NCI-H187 (cell line): ENCODE measurements at places on chromosomes 6 and 20.

DNA sequence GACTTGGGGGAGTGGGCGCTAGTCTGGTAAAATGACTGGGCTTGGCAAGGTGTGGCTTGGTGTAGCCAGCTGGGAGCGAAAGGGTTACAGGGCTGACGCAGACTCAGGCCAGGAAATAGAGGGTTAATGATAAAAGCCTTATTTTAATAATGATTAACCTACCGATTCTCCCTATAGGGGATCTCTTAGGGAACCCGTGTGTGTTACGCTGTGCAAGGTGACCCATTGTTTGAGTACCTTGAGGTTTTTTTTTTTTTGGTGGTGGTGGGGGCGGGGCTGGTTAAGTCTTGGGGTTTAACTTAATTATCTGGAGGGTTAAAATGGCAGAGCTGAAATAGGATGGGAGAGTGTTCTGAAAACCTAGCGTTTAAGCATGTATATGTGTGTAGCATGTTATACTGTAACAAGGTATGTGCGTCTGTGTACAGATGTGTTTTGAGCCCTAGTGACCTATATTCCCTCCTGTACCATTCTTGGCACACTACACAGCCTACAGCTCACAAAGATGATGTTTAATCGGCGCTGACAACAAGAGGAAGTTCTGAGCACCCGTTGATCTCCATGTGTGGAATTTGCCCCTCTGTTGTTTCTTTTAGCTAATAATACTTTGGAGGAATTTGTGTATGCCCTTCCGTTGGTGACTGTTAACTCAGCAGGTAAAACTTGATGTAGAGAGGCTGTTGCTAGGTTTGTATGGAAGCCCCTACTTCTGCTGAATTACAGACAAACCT lies 1.3 kb downstream of the CARMIL1 start:
- DNase-seq: no peak

- DNase-seq: no peak
Observed at GRCh38 chr6:167589615-167589940, 237.1 kb upstream of the AFDN start.

- no peak for DNase-seq
Observed at GRCh38 chr6:87808005-87808757, 106.1 kb upstream of the AKIRIN2 start.

DNA sequence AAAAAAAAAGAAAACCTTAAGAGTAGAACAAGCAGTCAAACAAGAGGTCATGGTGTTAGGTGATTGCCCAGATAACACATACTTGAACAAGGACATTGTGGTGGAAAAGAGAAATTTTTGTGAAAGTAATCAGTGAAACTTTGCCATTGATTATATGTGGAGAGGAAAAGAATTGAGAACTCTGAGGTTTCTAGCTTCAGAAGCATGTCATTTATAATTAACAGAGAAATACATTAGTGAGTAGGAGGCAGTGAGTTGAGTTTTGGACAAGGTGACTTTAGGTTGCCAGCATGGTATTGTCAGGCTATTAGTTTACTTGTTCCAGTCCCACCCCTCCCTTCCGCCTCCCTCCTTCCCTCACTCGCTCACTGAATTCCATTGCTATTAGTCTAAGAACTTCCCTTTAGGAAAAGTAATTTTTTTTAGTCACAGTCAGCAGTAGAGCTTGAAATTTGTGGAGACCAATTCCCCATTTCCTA lies 17.2 kb downstream of the TAB2 start:
- DNase-seq: no peak

- peak; percentile 44 for DNase-seq
Observed at GRCh38 chr20:20410678-20411077, 42.8 kb downstream of the INSM1 start.

GRCh38 chr6:162999575-163000285 lies 272.0 kb downstream of the PACRG start:
- no peak for DNase-seq

DNA sequence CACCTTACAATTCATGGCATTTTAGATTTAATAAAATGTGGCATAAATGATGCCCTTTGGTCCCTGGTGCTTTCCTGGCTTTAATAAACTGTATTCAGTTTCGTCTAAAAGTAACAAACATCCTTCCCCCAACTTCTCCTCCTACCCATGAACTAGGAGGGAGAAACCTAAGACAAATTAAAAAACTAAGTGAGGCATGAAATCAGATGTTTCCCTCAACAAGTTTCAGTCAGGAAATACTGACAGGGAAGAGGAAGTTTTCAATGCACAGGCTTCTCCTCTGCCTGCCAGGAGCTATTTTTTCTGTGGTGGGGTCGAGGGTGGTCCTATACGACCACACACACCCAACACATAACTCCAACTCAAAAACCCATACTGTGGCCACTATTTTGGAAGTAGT lies 10.0 kb downstream of the HBS1L start:
- no peak for DNase-seq

DNA sequence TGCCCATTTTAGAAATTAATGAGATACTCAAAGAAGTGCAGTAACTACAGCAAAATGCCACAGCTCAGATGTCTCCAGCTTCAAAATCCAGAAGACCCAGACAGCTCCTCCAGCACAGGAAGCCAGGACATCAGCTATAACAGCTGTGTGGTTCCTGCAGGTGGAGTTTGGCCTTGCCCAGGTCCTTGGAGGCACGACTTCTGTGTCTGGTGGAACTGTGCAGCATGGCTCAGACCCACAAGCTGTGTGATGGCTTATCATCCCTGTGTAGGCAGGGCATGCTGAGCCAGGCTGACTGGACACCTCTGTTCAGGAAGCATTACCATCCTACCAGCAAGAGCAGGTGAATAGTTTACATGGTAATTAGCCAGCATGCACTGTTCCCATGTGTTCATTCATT lies 26.5 kb upstream of the CD93 start:
- DNase-seq: no peak

DNA sequence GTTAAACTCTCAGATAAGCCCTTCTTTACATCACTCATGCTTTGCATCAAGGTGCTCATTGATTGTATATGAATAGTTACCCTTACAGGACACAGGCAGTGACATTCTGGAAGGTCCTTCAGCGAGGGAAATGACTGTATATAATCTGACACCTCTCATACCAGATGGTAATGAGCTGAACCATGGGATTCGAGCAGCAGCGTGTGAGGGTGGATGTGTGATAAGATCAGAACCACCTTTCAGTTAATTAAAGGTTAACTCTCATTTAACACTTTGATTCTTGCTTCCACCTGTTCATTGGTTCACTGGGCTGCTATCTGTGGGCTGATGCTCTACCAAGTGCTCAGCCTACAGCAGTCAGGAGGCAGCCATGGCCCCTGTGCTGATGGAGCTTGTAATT lies 24.2 kb downstream of the NEDD9 start:
- DNase-seq: no peak

DNA sequence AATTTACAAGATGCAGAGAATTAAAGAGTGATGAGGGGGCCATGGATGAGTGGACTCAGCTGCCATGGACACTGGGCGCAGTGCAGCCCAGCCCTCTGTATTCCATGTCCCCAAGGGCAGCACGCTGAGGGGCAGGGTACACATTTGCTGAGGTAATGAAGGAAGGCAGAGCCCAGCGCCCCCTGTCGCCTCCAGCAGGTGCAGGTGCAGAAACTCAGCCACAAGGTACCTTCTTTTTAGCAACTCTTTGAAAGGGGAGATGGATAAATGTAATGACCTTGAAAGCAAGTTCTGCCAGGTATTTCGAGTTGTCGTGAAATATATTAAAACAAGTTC lies 7.1 kb downstream of the CD93 start:
- no peak for DNase-seq

DNA sequence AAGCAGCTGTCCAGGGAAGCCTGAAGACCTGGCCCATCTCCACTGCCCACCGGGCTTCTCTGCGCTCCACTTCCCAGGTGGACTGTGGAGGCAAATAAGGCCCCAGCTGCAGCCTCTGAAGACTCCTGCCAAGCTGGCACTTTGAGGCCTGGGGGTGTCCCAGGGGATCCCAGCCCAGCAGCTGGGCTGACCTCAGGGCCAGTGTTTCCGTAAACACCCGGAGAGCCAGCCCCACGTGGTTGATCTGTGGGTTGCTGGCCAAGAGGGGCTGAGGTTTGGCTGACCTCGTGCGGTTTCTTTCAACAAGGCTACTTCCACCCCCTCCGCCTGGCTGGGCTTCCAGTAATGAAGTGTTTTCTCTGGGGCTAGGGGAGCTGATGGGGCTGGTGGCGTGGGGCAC lies 12.4 kb upstream of the CCN5 start:
- no peak for DNase-seq

DNA sequence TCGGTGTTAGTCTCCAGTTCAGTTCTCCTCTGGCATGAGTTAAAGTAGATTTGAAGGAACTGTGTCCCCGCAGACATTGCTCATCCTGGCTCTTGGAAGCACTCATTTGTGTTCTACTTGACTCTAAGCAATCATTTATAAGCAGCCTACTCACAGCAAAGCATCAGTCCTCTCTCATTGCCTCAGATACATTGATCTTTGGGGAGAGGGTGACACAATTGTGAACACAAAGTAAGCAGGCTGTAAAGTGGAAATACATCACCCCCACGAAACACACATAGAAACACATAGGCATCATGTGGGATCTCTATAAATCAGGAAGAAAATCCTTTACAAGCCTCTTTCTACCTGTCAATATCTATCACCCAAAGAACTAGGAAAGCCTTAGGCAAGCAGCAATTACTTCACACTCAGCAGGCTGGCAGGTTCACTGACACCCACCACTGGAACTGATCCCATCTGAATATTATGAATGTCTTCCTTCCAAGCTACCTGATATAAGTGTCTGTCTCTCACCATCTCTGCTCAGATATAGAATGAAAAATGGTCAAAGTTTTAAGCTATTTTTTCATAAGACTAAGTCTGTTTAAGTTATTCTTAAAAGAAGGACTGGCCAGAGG lies 675.8 kb downstream of the HACE1 start:
- no peak for DNase-seq

- DNase-seq: no peak
Observed at GRCh38 chr6:74705451-74705850, 500.4 kb downstream of the COL12A1 start.

GRCh38 chr6:146886587-146887446 lies 288.0 kb downstream of the ADGB start:
- DNase-seq: no peak

DNA sequence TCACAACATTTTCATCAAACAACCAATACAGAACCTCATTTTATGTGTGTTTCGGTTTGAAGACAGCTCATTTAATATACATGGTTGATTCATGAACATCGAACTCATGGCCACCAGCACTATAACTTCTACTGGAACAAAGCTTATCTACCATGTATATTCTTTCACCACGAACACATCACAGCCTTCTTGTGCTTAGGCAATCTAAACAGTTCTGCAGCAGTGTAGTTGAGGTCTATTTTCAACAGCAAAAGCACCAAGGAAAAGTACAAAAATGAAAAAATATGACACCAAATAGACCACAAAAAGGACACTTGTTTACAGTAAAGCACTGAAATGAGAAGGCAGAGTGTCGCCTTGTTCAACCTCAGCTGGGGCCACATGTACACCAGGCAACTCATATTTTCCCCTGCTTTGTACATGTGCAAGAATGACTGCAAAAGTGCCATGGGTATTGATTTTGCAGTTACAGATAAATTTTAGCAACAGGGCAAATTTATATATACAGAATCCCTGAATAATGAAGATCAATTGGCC lies 25.8 kb upstream of the KCNK5 start:
- no peak for DNase-seq

- no peak for DNase-seq
Observed at GRCh38 chr6:101108286-101108685, 227.2 kb upstream of the ASCC3 start.

DNA sequence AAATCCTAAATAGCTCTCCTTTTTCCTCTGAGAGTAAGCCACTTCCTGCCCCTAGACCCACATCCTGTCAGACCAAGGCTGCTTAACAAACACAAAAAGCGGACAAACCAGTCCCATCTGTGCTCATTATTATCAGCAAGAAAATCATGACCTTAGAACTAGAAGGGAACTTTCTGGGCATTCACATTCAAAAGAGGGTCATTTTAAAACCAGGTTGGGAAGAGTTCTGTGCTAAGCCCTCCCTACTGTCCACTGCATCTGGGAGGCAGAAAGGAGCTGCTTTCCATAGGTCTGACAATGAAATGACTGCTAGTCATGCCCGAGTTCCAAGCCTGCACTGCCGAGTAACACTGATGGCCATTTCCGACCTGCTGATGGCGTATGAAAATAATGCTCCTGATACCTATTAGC lies 15.4 kb downstream of the EZR start:
- no peak for DNase-seq

GRCh38 chr6:26367114-26367513 lies 2.1 kb downstream of the BTN3A2 start:
- DNase-seq: no peak

- no peak for DNase-seq
Observed at GRCh38 chr20:29306390-29307072, 1950.9 kb upstream of the DEFB115 start.

DNA sequence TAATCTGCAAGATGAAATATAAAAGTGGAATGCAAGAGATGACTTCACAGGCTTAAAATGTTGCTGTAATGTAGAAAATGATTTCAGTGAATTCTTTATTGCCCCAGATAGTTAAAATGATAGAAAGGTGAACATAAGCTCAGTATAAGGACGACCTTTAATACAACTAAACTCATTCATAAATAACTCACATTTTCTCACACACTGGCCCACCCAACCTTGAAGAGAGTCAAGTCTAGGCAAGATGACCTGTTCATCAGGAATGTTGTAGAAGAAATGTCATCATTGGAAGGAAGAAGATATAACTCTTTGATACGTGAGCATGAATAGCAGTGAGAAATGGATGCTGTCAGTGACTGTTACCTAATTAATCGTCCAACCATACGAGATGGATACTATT lies 111.1 kb upstream of the SASH1 start:
- DNase-seq: no peak

GRCh38 chr20:48621376-48622078 lies 206.3 kb downstream of the PREX1 start:
- no peak for DNase-seq

DNA sequence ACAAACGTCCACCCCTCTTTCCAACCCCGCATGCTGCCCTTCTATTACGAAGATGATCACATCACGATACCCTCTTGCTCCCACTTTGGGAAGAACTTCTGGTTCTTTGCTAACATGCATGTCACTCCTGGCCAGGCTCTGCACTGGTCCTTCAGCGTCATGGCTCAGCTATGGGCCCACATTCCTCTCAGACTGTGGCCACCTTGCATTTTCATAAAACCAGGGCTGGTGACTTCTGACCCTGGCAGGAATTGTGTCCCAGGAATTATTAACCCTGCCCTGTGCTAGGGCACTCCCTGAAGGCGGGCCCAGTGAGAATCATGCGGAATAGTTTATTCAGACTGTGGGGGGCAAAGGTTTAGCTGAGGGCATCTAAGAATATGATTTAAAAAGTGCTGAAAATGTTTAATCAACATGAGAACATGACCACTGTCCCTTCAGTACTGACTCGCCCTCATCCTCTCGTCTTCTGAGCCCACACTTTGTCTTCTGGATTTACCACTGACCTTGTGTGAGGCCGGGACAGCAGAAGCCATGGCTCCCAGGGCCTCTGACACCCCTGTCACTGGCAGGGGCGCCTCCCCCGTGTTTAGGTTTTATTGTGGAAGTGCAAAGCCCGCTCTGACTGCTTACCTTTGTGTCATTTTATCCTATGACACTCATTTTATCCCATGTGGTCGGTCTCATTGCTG lies 38.1 kb upstream of the THBS2 start:
- no peak for DNase-seq
